ENCODE measurements at places on chromosomes 2 and 18.

DNA sequence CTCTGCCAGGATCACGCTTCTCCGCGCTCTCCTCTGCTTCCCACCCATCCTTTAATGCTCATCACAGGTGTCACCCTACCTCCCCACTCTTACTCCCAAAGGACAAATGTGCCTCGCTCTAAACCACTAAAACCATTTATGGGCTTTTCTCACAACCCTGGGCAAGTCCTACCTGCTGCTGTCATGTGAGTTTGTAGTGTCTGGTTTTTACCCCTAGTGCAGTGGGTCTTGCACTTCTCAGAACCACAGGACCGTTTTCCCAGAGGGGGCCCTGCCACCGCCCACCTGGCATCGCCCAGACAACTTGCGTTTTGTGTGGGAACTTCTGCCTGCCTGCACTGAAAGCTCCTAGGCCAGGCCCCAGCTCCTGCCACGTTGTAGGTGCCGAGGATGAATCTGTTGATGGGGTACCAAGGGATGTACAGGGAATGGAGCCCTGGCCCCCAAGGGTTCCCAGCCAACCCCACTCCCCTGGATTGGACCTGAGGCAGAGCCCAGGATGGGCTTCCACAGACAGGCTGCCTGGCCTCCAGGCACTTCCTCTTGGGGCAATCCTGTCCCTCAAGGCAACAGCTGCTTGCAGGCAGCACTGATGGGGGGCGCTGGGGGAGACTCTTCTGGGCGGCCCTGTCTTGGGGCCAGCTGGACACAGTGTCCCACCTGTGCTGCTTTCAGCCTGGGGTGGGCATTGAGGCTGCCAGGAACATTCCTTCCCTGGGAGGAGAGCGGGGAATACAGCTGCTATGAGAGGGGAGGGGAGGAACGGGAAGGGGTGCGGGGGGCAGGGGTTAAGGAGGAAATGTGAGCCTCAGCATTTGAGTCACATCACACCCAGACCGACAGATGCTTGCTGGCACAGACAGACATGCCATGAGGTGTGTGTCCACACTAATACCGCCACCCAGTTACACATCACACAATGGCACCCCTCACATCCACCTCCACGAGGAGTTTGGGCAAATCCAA lies 176.3 kb downstream of the ZFP36L2 start:
- DNase-seq = no peak
- no peaks in the 10 kb centered on the region for H3K36me3 ChIP-seq
- H3K27ac ChIP-seq = no peak overlapping the region
- H3K4me1 ChIP-seq = peaks cover 23% of the 10 kb centered on the region

DNA sequence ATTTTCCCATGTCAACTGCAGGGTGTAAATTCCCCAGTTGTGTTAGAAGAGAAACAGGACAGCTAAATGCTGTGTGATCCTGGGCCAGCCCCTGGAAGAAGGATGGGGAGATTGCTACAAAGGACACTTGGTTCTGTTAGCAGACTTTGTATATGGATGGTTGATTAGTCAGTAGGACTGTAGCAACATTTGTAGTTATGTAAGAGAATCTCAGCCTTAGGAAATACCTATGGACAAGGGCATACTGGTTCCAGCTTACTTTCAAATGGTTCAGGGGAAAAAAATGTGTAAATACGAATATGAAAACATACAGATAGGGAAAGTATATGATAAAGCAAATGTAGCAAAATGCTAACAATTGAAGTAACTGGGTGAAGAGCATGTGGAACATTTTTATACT lies 47.6 kb downstream of the GNAL start:
- peaks cover 4% of the 10 kb centered on the region for H3K4me1 ChIP-seq
- no peak overlapping the region for H3K4me3 ChIP-seq
- no peak for DNase-seq
- no peak overlapping the region for H3K27ac ChIP-seq
- H3K27me3 ChIP-seq = peaks cover 32% of the 10 kb centered on the region
- no peaks in the 10 kb centered on the region for H3K36me3 ChIP-seq

- peaks cover 5% of the 10 kb centered on the region for H3K27me3 ChIP-seq
- peak overlapping the region; percentile 70 for H3K27ac ChIP-seq
- DNase-seq = peak; percentile 73
- peaks cover 2% of the 10 kb centered on the region for H3K36me3 ChIP-seq
- peak overlapping the region; percentile 39 for H3K4me3 ChIP-seq
- peaks cover 23% of the 10 kb centered on the region for H3K4me1 ChIP-seq
Measured at GRCh38 chr18:23929362-23929930, 85.1 kb upstream of the TTC39C start.

- no peak overlapping the region for H3K27ac ChIP-seq
- no peaks in the 10 kb centered on the region for H3K4me1 ChIP-seq
- H3K4me3 ChIP-seq = no peak overlapping the region
- H3K27me3 ChIP-seq = peaks cover 27% of the 10 kb centered on the region
Measured at GRCh38 chr2:39676342-39676741, 10.6 kb downstream of the TMEM178A start.

DNA sequence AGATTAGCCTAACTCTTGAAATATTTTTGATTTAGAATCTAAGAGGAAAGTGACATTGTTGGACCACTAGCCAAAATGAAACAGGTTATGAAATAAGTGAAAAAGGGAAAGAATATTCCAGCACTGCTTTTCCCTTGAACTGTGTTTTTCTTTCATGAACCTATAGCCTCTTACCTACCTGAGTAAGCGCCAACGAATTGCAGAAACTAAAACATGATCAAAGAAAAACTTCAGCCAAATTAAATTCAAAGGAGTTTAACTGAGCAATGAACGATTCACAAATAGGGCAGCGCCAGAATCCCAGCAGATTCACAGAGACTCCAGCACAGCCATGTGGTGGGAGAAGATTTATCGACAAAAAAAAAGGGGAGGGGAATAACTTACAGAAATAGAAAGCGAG lies 518.6 kb downstream of the PIK3C3 start:
- no peak overlapping the region for H3K27ac ChIP-seq
- no peaks in the 10 kb centered on the region for H3K27me3 ChIP-seq
- no peak for DNase-seq
- H3K4me1 ChIP-seq = no peaks in the 10 kb centered on the region
- H3K36me3 ChIP-seq = no peaks in the 10 kb centered on the region
- H3K4me3 ChIP-seq = no peak overlapping the region

- no peak for DNase-seq
- peak overlapping the region; percentile 48 for H3K4me3 ChIP-seq
- H3K27ac ChIP-seq = no peak overlapping the region
- H3K36me3 ChIP-seq = peaks cover 8% of the 10 kb centered on the region
Measured at GRCh38 chr2:224574423-224575084, 10.6 kb downstream of the CUL3 start.
